ENCODE measurements at places on chromosomes 6 and 20.

- DNase-seq: no peak
Measured at GRCh38 chr6:35417979-35418661, 34.0 kb upstream of the FANCE start.

DNA sequence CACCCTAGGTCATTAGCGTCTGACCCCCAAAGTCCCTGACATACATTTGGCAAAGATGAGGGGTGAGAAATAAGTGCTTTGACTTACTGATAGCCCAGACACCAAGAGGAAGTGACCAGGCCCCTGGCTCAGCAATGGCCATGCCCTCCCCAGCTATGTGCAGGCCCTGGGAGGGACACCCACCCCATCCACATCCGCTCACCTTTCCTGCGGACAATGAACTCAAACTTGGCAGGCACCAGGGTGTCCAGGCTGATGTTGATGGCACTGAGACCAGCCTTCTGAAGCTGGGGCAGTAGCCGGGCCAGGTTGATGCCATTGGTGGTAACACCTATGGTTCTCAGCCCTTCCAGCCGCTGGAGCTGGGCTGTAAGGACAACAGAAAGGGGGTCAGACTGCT, 18.4 kb downstream of the MOCS1 start:
- no peak for DNase-seq

- peak; percentile 91 for DNase-seq
Measured at GRCh38 chr20:63973636-63974401, 4.1 kb upstream of the ZNF512B start.

DNA sequence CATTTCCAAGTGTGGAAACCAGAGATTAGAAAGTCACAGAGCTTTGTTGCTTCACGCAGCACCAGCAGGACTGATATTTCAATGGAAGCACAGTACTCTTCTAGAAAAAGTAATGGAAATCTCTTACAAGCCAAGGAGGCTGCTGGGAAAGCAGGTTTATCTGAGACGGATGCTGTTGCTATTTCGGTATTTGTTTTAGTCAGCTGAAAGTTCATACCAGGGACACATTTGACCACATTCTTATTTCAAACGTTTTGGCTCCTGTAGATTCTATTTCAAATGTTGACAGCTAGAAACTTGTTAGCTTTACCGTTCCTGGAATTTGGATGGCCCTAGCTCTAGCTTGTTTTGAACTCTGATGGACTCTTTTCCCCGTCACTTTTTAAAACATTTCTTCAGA, 3.7 kb upstream of the TMEM242 start:
- DNase-seq: no peak
